ENCODE measurements at places on chromosomes 1 and 21.

DNA sequence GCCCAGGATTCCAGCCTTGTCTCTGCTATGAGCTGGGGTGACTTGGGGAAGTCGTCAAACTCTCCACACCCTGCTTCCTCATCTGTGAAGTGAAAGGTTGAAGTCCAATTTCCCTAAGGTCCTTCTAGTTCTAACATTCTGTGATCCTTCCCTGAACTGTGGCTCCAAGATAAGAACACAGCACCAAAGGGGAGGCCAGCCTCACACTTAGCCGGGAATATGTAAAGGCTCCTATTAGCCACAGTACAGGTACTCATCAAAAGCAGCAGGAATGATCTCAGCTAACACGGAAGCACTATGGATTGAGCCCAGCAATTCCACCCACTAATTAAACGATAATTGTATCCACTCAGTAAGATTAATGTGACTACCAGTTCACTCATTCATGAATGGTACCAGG, 4.0 kb downstream of the SLC30A10 start:
- no peak for DNase-seq

- DNase-seq: no peak
These were observed 8.4 kb downstream of the PDE9A start for GRCh38 chr21:42661688-42662429.

- DNase-seq: no peak
These were observed 1.5 kb upstream of the ASCL5 start for GRCh38 chr1:201128476-201128875.

DNA sequence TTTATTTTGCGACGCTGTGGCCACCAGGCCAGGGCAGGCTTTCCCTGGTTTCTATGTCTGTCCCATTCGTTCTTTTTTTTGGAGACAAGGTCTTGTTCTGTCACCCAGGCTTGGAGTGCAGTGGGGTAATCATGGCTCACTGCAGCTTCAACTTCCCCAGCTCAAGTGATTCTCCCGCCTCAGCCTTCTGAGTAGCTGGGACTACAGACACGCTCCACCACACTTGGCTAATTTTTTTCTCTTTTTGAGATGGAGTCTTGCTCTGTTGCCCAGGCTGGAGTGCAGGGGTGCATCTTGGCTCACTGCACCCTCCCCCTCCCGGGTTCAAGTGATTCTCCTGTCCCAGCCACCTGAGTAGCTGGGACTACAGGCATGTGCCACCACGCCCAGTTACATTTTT, 43.4 kb upstream of the WNT4 start:
- no peak for DNase-seq

- DNase-seq: no peak
These were observed 74.4 kb upstream of the LYPLAL1 start for GRCh38 chr1:219099307-219099706.

DNA sequence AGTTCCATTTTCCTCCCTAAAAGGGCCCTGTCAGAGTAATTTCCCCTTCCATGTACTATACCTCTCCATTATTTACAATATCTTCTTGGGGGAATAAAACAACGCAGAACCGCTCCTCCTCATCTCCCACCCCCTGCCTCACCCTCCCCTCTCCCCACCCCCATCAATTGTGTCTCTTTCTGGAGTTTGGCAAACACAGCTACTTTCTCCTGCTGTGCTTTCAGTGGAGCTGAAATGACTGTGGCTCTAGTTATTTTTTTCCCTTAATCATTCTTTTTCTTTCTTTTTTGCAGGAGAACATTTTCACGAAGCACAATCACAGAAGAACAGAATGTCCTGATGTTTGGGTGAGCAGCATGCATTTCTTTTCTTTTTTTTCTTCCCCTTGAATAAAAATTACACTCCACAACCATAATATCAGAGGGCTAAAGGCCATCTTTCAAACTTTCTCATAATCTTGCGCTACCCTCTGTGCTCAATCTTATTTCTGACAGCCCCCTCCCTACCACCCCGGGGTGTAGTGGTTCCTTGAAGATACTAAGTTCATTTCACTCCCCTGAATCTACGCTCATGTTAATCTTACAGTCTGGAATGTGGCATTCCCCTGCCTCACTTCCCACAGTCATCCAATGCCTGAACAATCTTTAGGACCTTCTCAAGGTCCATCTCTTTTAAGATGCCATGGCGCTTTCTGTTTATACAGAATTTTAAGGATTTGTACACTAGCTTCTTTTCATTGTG, 8.8 kb upstream of the PLXNA2 start:
- DNase-seq: no peak
